ENCODE measurements at places on chromosomes 6 and 20. TPM values are rescaled to one million over a fixed set of nuclear protein-coding genes. Genes with fewer than 3 reads are reported as not detected.

- H3K36me3 ChIP-seq, result no peaks in the 10 kb centered on the region
- H3K27me3 ChIP-seq, result no peaks in the 10 kb centered on the region
- H3K4me3 ChIP-seq, result peak overlapping the region; percentile 68
Observed at GRCh38 chr6:35318196-35319171, 20.9 kb downstream of the DEF6 start.

GRCh38 chr6:36441307-36441894, 1.3 kb downstream of the PXT1 start:
- peak overlapping the region; percentile 98 for H3K27ac ChIP-seq
- no peaks in the 10 kb centered on the region for H3K27me3 ChIP-seq
- H3K4me1 ChIP-seq, result no peaks in the 10 kb centered on the region
- peak; percentile 87 for DNase-seq

GRCh38 chr6:489762-490161, 98.2 kb downstream of the IRF4 start:
- H3K36me3 ChIP-seq, result no peaks in the 10 kb centered on the region
- no peak overlapping the region for H3K27ac ChIP-seq
- DNase-seq, result no peak
- H3K4me1 ChIP-seq, result no peaks in the 10 kb centered on the region
- no peaks in the 10 kb centered on the region for H3K27me3 ChIP-seq
- no peak overlapping the region for H3K4me3 ChIP-seq

- H3K4me3 ChIP-seq, result no peak overlapping the region
- no peak for DNase-seq
- no peaks in the 10 kb centered on the region for H3K36me3 ChIP-seq
- no peaks in the 10 kb centered on the region for H3K4me1 ChIP-seq
- no peaks in the 10 kb centered on the region for H3K27me3 ChIP-seq
Observed at GRCh38 chr20:24737212-24737850, 211.7 kb upstream of the CST7 start.

GRCh38 chr6:43947860-43948259, 177.8 kb downstream of the VEGFA start:
- H3K4me3 ChIP-seq, result no peak overlapping the region
- no peaks in the 10 kb centered on the region for H3K4me1 ChIP-seq
- DNase-seq, result no peak

- DNase-seq, result no peak
- peaks cover 15% of the 10 kb centered on the region for H3K27me3 ChIP-seq
- H3K4me3 ChIP-seq, result peak within 1 kb of the TSS; percentile 51
- H3K27ac ChIP-seq, result peak within 1 kb of the TSS; percentile 45
Observed at GRCh38 chr6:160348223-160349019, at the start of gene SLC22A3. Gene SLC22A3, plus strand, starts transcription at chr6:160348378. Its CDS starts 42 bp downstream, at chr6:160348420.

- no peak for DNase-seq
- no peaks in the 10 kb centered on the region for H3K27me3 ChIP-seq
- H3K4me1 ChIP-seq, result no peaks in the 10 kb centered on the region
- H3K27ac ChIP-seq, result no peak overlapping the region
Observed at GRCh38 chr6:144574796-144575195, 289.7 kb downstream of the UTRN start.

- no peak overlapping the region for H3K27ac ChIP-seq
- H3K4me3 ChIP-seq, result no peak overlapping the region
- peaks cover 69% of the 10 kb centered on the region for H3K27me3 ChIP-seq
- no peaks in the 10 kb centered on the region for H3K4me1 ChIP-seq
Observed at GRCh38 chr20:25084626-25085187, 2.8 kb upstream of the VSX1 start.

- DNase-seq, result peak; percentile 68
- no peaks in the 10 kb centered on the region for H3K27me3 ChIP-seq
- H3K4me3 ChIP-seq, result no peak overlapping the region
- H3K4me1 ChIP-seq, result peaks cover 6% of the 10 kb centered on the region
Observed at GRCh38 chr6:89989742-89990141, 95.5 kb downstream of the GJA10 start.

DNA sequence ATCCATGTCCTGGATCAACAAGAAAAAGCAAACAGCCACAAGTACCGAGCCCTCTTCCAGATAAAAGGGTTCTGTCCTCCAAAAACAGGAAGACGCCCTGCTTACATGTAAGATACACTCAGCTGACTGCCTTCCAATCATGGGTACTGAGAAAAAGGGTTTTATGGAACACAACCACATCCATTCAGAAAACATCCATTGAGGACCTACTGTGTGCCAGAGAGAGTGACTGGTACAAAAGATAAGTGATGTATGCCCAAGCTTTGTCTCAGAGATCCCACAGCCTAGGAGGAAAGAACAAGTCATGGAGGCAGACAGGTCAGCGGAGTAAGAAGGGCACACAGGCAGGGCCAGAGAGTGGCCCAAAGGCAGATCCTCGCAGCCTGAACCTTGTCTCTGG, 94.8 kb upstream of the SSTR4 start:
- DNase-seq, result no peak
- no peak overlapping the region for H3K4me3 ChIP-seq
- no peaks in the 10 kb centered on the region for H3K27me3 ChIP-seq

DNA sequence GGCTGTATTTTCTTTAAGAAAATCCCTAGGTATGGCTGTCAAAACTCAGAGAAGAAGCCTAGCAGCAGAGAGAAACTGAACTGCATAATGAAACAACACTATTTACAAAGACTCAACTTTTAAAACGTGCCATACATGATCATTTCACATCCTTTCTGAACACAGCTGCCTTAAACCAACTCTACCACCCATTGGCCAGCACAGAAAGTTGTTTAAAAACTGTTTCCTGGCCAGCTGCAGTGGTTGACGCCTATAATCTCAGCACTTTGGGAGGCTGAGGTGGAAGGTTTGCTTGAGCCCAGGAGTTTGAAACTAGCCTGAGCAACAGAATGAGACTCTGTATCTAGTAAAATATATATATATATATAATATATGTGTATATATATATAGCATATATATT, 336.4 kb upstream of the SOX4 start:
- no peak overlapping the region for H3K27ac ChIP-seq
- H3K4me1 ChIP-seq, result no peaks in the 10 kb centered on the region
- no peaks in the 10 kb centered on the region for H3K27me3 ChIP-seq
- no peak for DNase-seq

DNA sequence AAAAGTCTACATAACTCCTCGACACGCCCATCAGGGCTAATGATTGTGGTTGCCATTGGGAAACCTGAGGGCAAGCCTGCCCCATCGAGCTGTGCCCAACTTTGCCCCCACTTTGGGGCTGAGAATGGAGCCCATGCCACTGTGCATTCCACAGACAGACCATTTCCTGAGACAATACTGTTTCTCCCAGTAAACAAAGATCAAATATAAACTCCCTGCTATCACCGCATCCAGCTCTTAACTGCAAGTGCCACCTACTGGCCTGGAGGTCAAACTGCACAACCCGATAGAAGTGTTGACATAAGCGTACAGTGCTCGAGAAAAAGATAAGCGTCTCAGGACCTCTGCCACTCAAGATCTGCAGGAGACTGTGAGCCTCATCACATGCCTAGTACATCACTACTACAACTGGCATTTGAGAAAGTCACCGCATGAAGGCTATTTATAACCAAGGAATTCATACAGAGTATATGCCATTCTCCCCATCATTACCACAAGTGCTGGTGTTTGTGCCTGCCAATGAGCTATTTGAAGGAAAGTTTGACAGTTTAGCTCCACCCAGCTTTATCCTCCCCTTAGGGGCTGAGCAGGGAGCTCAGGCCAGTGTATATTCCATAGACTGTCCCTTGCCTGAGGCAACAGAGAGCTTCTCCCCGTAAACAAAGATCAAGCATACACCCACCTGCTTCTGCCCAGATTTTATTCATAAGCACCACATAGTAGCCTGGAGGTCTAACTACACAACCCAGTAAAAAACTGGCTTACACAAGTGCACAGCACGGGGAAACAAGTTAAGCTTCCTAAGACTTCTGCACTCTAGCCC, 4.5 kb upstream of the DEFB126 start:
- no peak for DNase-seq
- no peak overlapping the region for H3K27ac ChIP-seq

DNA sequence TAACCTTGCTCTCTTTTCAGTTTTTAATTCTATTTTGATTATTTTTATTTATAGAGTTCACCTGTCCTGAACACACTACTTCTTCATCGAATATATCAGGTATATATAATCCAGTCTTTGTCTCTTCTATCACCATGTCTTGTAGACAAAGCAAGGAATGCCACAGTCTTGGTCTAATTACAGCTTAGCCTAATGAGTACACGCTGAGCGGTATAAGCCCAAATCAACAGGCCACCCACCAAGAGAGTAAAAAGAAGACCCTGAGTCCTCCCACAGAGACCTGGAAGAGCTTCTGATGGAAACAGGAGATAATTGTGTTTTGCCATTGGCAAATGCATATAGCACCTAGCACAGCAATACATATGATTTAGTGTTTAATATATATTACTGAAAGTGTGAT, 68.7 kb upstream of the TCF21 start:
- no peak overlapping the region for H3K4me3 ChIP-seq
- no peak overlapping the region for H3K27ac ChIP-seq
- no peaks in the 10 kb centered on the region for H3K36me3 ChIP-seq
- H3K4me1 ChIP-seq, result no peaks in the 10 kb centered on the region
- no peak for DNase-seq
- no peaks in the 10 kb centered on the region for H3K27me3 ChIP-seq

HMGCLL1 gene
- total RNA-seq, result 3.7 TPM

WFDC6 gene
- not detected for total RNA-seq

ASXL1 gene
- 102 TPM for total RNA-seq

GGTLC1 gene
- not detected for total RNA-seq

PHIP gene
- 73.6 TPM for total RNA-seq

Data from breast epithelium (tissue), 4 donors.